Glomerular endothelial cell (primary cell): ENCODE measurements at places on chromosomes 2 and 18. TPM values are rescaled to one million over a fixed set of nuclear protein-coding genes. Genes with fewer than 3 reads are reported as not detected.

DNA sequence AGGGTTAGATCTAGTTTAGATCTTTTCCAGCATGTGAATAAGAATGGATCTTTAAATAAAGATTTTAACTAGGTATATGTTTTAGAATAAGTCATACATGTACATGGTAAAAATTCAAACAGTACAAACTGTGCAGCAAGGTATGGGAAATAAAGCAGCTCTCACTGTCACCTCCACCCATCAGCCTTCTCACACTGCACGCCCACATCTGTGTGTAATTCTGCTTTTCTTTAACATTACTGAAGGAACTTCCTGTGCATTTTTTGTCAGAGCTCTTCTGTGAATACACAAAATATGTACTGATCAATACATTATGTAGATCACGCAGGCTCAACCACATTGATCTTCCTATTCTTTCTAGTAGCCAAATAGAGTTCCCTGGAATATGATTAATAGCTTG lies 3.4 kb downstream of the CASP8 start:
- DNase-seq: no peak

DSG1 gene
- 0.15 TPM in 1 of 2 replicates, not detected in the other for total RNA-seq

GRCh38 chr2:164969909-164970690 lies 14.8 kb upstream of the SLC38A11 start:
- DNase-seq: no peak

DNA sequence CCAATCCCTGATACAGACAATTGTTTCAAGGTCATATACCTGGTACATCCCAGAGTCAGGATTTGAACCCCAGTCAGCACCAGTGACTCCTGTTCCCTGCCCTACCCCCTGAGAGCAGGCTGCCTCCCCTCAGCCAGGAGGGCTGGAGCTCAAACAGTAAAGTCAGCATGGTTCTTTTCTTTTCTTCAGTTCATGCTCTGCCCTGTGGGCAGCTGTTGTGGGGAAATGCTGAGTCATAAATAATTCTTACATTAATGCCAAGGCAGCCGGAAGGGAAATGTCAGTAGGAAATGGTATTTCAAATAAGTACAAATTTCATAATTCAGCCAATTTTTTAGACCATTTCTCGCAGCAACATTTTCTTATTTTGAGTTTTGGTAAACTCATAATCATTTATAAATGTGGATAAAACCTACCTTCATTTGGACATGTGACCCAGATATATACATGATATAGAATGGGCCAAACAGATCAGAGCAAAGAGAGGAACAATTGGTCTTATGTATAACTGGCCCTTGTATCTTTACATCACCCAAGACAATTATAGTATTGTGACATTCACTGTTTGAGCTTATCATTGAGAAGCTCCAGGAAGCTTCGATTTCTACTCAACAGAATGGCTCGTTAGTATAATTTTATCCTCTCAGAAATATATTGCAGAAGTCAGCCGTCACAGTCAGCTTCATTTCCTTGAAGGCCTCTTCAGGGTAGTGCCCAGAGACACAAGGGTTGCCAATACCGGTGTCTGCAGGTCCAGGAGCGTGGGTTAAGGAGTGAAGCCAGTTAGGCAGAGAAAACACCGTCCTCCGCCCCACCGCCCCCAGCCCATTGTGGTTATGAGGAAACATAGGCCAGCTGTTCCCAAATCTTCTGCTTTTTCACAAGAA lies 28.0 kb upstream of the SCYGR1 start:
- DNase-seq: peak; percentile 60

XDH gene
- 0.05 and 0.18 TPM in 2 replicates for total RNA-seq

- DNase-seq: no peak
Measured at GRCh38 chr18:12376034-12376753, 833 bp downstream of the AFG3L2 start.

DNA sequence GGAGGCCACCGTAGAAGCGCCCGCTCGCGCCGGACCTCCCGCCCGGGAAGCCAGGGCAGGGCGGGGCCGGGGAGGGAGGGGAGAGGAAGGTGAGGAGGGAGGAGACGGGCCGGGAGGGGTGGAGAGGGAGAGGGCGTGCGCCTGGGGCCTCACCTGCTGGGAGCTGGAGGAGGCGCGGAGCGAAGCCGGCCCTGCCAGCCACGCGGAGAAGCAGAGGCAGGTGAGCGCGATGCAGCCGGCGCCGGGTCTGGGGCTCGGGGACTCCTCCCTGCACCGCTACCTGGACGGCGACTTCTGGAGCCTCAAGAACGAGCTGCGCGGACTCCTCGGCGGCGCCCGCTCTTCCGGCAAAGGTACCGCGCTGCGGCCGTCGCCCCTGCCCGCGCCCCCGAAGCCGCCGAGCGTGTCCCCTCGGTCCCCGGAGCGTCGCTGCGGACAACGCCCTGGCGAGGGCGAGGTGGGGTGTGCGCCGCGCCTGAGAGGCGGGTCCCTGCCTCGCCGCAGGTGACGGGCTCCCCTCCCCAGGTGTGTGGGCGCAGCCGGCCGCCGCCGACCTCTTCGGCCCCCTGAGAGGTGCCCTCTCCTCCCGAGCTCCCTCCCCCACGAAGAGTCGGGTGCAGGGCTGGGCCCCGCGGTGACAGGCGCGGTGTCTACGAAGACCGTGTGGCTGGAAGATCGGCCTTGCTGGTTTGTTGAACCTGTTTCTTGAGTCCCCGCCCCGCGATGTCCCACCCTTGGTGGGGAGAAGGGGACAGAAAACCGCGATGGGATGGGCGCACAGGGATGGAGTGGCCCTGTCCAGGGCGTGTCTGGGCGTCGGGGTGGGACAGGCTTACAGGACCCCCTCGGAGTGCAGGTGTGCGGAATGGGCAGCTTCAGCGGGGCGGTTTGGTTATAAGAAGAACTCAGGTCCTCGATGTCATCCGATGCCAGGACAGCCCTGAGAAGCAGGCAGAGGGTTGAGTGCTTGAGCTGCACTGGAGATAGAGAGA lies at the start of gene ACOXL:
Gene ACOXL (plus strand): TSS at position 152 of the 992 bp plus-strand sequence. CDS start 35,817 bp downstream, outside the sequence.
- no peak for DNase-seq
